Activated CD8-positive, alpha-beta memory T cell treated with anti-CD3 and anti-CD28 coated beads for 24 hours (primary cell): ENCODE measurements at places on chromosomes 16 and 17.
A peak's percentile ranks its signal among the peaks of the same experiment; 100 is the strongest.

DNA sequence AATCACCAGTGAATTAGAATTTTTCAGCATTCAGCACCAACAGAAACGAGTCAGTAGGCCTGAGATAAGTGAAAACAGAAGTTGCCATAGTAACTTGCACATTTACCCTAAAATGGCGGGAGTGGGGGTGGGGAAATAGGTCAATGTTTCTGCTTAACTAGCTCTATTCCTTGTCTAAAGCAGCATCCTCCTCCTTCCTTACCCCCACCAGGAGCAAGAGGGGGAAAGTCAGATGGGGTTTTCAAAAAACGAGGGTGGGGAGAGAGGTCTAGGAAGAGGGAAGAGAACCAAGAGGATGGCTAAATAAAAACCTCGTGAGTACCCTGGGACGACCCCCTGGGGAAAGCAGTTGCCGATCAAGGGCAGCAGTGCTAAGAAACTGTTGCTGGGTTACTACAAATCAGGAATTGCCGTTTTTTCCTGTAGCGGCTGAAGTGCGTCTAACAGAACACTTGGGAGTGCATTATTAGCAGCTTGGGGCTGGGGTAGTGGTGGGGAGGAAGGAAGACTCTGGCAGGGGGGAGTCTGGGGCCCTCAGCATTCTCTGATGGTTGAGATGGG lies 34.4 kb upstream of the MNT start:
- DNase-seq = no peak

- no peak for DNase-seq
These were observed 42.4 kb downstream of the CD300LF start for GRCh38 chr17:74670329-74670728.

- DNase-seq = no peak
These were observed 1.4 kb upstream of the SPHK1 start for GRCh38 chr17:76382803-76383545.

DNA sequence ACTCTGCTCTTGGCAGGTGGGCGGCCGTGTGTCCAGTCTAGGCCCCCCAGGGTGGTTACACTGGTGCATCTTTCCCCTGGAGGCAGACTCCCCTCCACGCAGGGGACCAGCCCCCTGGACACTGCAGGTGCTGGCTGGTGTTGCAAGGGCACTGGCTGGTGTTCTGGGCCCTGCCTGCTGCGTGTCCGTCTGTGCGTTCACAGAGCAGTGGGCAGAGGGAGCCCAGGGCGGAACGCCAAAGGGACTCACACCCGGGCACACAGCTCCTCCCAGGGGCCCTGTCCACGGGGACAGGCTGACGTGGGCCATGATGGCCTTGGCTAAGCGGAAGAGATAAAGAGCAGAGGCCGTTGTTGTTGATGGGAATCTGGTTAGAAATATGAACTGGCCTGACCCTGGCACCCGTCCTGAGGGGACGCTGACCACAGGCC lies 27.3 kb downstream of the ACSF3 start:
- DNase-seq = no peak

DNA sequence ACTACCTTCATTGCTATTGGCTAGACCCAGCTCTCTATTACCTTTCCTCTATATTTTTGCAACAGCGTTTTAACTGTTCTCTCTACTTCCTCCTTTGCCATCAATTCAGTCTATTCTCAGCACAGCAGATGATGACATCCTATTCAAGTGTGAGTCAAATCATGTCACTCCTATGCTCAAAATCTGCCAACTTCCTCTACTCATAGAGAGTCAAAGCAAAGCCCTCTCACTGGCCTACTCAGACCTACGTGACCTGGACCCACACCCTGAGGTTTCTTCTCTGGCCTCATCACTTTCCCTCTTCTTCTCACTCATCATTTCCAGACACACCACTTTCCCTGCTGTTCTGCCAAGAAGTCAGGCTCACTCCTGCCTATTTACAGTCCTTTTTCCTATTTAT lies 289.0 kb upstream of the AXIN2 start:
- no peak for DNase-seq

- DNase-seq = no peak
These were observed 356.4 kb downstream of the FOXL1 start for GRCh38 chr16:86934581-86935375.

DNA sequence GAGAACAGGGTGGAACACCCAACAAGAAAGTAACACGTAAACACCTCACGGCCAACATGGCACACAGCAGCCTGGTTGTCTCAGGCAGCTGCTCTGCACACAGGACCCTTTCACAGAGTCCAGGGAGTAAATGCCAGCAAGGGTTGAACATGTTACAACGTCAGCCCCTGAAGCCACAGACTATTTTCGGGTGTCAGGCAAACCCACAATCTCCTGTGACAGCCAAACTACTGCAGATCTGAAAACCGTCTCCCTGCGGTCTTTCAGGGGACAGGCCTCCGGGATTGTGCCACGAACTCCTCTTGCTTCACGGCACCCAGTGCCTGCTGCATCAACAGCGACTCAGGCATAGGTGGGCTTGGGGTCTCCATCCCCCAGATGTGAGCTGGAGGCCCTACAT lies 127.7 kb downstream of the XYLT1 start:
- DNase-seq = peak; percentile 71

DNA sequence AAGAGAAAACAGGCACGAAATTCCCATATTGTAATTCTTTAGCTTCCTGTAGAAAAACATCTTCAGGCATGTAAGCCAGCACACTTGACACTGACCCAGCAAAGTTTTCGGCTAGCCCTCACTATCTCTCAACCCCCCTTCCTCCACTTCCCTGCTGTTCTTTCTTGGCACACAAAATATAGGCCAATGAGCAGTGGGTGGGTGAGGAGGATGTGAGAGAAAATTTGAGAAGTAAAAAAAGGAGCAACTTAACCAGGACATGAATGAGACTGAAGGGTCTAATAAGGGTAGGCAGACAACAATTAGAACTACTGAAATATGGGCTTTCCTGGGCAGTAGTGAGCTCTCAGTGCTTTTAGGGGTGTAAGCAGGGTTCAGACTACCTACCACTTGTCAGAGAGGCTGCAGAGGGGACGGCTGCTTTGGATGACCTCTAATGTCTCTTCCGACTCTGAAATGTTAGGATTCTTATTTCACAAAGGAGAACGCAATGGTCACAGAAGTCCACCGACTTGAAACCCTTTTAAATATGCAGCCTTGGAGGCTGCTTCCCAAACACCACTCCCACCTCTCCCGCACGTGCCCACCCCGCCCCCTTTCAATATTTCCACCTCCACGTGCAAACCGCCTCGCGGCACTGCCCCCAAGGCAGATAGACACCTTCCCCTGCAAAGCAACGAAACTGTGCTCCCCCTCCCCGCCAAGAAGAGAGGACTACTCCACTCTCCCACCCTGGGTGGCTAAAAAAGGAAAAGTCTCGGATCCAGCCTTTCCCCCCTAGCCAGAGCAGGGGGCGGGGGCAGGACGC lies 889 bp downstream of the MBTD1 start:
- peak; percentile 59 for DNase-seq

DNA sequence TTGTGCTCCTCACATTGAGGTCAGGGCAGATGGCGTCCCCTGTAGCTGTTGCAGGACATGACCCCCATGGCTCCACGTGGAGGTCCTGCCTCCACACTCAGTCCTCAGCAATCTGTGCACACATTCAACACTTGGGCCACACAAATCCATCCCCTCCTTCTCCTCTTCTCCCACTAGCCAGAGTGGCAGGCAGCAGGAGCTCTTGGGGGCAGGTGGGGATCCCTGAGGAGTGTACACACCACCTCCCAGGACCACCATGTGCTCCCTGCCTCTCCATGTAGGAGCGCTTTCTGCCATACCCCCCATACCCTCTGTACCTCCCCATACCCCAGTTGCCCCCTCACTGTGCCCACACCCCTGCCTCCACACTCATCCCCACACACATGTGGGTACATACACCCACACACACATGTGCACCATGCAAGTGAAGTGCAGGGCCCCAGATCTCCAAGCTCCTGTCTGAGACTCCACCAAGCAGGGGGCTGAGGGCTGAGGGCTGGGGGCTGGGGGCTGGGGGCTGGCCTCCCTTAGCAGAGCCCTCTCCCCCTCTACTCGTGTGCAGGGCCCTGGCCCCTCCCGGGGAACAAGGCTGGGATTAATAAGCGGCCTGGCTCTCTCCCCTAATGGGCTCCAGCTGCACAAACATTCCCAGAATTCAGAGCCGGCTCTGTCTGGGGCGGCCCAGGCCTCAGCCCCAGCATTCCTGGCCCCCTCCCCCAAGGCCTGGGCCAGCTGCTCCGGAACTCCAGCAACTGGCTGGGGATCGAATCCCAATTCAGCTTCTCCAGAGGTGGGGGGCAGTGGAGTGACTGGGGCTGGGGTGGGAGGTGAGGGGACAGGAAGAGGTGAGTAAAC lies 48.2 kb upstream of the MEIOC start:
- no peak for DNase-seq

DNA sequence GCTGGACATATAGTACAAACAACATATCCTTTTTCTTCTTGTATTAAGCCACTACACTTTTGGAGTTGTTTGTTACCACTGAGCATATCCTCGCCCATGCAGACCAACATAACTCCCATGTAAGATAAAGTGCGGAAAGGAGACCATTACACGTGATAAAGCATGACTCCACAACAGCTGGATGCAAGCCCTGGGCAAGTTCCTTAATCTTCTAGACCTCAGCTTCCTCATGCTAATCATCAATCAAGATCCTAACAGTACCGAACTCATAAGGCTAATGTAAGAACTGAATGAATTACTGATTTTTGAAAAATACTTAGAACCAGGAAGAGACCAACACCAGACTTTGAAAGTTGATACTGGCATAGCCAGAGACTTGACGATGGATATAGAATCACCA lies 47.0 kb upstream of the GSG1L start:
- no peak for DNase-seq

- no peak for DNase-seq
These were observed 708 bp upstream of the NFAT5 start for GRCh38 chr16:69564845-69565670.

- no peak for DNase-seq
These were observed 142.0 kb upstream of the CCL2 start for GRCh38 chr17:34113089-34113488.

DNA sequence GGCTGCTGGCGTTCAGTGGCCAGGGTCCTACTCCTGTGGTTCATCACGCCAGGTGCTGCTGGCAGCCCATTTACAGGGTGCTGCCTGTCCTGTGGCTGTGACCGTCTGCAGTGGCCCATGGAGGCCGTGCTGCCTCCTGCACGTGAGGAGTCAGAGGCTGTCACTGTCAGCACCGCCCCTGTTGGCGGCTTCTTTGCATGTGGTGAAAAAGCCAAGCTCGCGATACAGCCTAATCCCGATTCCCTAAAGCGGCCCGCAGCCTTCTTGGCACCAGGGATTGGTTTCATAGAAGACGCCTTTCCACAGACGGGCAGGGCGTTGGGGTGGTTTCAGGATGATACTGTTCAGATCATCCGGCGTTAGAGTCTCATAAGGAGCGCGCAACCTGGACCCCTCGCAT lies 35.3 kb downstream of the RAB11FIP3 start:
- no peak for DNase-seq

DNA sequence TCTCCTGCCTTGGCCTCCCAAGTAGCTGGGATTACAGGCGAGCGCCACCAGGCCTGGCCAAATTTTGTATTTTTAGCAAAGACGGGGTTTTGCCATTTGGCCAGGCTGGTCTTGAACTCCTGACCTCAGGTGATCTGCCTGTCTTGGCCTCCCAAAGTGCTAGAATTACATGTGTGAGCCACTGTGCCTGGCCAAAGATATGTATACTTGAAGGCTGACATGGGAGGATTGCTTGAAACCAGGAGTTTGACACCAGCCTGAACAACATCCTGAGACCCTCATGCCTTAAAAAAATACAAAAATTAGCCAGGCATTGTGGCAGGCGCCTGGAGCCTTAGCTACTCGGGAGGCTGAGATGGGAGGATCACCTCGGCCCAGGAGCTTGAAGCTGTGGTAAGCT lies 3.1 kb downstream of the BCAS3 start:
- no peak for DNase-seq

DNA sequence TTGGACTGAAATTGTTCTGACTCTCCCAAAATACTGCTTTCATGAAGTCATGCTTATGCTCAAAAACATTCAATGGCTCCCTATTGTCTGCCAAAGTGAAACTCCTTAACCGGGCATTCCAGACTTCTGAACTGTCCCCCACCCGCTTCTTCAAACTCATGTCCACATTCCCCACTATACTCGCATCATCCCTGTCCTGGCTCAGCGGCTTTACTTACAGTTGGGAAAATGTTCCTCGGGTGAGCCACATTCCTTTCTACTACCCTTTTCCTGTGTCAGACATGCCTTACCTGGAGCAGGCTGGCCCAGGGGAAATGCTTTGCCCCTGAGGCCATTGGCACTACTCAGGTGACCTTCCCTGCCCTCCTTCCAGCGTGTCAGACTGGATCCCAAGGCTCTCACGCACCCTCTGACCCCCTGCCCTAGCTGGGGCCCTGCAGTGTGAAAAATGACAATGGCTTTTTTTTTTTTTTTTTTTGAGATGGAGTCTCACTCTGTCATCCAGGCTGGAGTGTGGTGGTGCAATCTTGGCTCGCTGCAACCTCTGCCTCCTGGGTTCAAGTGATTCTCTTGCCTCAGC lies 5.3 kb downstream of the CYGB start:
- no peak for DNase-seq

- no peak for DNase-seq
These were observed 12.3 kb downstream of the RFFL start for GRCh38 chr17:35051183-35051578.

DNA sequence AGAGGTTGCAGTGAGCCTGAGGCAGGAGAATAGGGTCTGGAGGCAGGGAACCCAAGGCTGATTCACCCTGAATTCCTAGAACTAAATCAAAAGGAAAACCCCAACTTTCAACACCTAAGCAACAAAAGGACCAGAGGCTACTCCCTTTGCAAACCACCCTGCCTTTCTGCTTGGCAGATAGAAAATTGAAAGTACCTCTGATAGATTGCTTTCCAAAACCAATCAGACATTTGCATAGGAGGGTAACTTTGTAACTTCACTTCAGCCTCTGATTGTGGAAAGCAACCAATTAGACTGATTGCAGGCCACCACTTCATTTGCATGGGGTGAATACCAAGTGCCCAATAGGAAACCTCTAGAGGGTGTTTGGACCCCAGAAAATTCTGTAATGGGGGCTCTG lies 10.9 kb upstream of the TMEM98 start:
- no peak for DNase-seq

- peak; percentile 60 for DNase-seq
These were observed 5.9 kb downstream of the BBS2 start for GRCh38 chr16:56513972-56514371.

DNA sequence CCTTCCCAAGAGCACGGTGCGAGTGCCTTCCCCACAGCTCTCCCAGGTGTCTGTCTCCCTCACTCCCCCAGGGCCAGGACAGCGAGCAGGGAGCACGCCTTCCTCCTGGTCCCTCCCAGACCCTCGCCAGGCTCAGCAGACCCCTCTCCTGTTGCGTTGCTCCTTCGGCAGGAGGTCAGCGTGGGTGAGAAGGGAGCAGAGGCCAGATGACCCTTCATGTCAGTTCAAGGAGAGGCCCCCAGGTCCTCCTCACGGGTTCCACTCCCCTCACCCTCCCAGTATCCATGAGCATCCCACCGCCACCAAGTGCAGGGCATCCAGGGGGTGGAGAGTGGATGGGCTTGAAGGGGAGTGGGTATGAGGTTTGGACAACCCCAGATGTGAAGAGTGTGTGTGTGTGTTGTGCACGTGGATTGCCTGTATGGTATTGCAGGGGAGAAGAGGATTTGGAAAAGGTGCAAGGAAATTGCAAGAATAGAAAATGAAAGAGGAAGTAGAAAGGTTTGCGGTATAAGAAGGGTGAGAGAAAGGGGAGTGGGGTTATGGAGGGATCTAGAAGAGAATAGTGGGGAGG lies 17.7 kb downstream of the SGCA start:
- DNase-seq = no peak
